ENCODE measurements at places on chromosomes 6 and 20. TPM values are rescaled to one million over a fixed set of nuclear protein-coding genes. Genes with fewer than 3 reads are reported as not detected.

The DDO gene
- polyA plus RNA-seq: 6.4 TPM

The CGA gene
- not detected for polyA plus RNA-seq

The GGT7 gene
- 3.7 TPM for polyA plus RNA-seq

The TCF21 gene
- polyA plus RNA-seq: 1.0 TPM

The PDE10A gene
- 0.20 TPM for polyA plus RNA-seq

The NRSN2 gene
- 6.0 TPM for polyA plus RNA-seq

The REM1 gene
- 0.24 TPM for polyA plus RNA-seq

The SPACA1 gene
- not detected for polyA plus RNA-seq

The F13A1 gene
- polyA plus RNA-seq: 5.3 TPM

- DNase-seq: no peak
- H3K4me1 ChIP-seq: peaks cover 12% of the 10 kb centered on the region
- H3K4me3 ChIP-seq: no peak overlapping the region
- no peaks in the 10 kb centered on the region for H3K27me3 ChIP-seq
- peak overlapping the region; percentile 64 for H3K27ac ChIP-seq
These were observed 178.8 kb upstream of the AFDN start for GRCh38 chr6:167647737-167648470.

DNA sequence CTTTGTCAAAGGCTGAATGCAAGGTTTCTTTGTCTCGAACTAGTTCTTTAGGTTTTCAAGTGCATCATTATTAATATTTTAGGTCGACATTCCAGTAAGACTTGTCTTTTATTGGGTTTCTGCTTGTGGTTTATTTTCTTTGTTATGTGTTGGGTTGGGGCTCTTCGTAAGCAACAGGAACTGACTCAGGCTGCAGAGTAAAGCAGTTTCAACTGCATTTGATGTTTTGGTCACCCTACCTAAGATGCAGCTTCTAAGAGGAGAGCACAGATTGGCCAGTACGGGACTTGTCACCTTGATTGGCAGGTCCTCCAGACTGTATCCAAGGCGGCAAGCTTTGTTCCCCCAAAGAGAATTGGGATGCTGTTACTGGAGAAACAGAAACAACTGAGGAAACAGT is 149.5 kb upstream of the SULF2 start:
- DNase-seq: no peak
- H3K4me3 ChIP-seq: no peak overlapping the region
- H3K36me3 ChIP-seq: no peaks in the 10 kb centered on the region
- H3K4me1 ChIP-seq: no peaks in the 10 kb centered on the region
- peaks cover 3% of the 10 kb centered on the region for H3K27me3 ChIP-seq
- no peak overlapping the region for H3K27ac ChIP-seq

DNA sequence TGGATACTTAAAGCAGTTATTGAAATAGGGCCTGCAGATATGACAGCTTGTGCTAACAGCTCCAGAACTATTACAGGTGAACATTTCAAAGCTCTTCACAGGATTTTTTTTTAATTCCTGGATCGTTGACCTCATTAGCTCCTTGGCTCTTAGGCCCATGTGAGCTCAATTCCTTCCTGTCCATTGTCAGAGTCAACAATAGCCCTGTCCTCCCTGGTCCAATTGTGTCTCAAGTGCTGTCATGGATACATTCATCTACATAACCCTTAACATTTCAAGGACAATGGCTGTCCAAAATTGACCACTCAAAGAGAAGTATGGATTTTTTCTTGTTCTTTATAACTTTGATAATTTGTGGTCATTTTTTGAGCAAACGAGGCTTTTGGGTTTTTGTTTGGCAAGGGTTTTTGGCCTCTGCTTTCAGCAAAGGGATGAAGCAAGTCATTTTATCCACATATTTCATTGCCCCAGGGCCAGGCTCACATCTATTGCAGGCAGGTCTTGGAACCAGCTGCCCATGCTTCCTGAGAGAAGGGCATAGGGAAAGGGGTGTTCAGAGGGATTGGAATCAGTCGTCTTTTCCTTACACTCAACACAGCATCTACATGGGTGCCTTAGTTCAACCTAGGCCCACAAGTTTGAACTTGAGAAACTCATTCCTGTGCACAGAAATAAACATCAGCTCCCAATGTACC is 282.1 kb downstream of the TPBG start:
- DNase-seq: no peak
- no peak overlapping the region for H3K4me3 ChIP-seq
- H3K27ac ChIP-seq: no peak overlapping the region
- no peaks in the 10 kb centered on the region for H3K36me3 ChIP-seq
- H3K4me1 ChIP-seq: no peaks in the 10 kb centered on the region

- H3K36me3 ChIP-seq: no peaks in the 10 kb centered on the region
- no peak overlapping the region for H3K27ac ChIP-seq
- H3K4me1 ChIP-seq: no peaks in the 10 kb centered on the region
- no peaks in the 10 kb centered on the region for H3K27me3 ChIP-seq
- no peak for DNase-seq
These were observed 378.7 kb upstream of the HSF2 start for GRCh38 chr6:122020588-122021264.

GRCh38 chr20:31816221-31816620 is 2.9 kb upstream of the MYLK2 start:
- H3K4me3 ChIP-seq: no peak overlapping the region
- H3K27me3 ChIP-seq: no peaks in the 10 kb centered on the region
- H3K4me1 ChIP-seq: no peaks in the 10 kb centered on the region

DNA sequence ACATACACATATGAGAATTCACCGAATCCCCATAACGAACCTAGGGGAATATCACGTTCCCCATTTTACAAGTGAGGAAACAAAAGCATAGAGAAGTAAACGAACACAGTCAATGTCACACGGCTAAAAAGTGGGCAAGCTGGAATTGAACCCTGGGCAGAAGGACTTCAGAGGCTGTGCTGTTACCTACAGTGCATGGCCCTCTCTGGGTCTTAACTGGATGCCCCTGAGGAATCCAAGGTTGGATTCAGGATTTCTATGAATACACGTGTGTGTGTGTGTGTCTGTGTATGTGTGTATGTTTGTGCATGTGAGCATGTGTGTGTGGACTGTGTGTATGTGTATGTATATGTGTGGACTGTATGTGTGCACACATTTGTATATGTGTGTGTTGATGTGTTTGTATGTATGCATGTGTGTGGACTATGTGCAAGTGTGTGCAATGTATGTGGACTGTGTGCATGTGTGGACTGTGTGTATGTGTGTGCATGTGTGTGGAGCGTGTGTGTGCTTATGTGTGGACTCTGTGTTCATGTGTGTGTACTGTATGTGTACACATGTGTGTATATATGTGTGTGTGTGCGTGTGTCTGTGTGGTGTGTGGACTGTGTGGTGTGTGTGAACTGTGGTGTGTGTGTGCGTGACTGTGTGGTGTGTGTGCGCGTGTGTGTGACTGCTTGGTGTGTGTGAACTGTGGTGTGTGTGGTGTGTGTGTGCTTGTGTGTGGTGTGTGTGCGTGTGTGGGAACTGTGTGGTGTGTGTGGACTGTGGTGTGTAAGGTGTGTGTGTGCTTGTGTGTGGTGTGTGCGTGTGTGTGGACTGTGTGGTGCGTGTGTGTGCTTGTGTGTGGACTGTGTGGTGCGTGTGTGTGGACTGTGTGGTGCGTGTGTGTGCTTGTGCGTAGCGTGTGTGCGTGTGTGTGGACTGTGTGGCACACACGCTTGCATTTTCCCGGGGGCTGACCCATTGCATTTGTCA is 49.0 kb downstream of the HNF4A start:
- peaks cover 16% of the 10 kb centered on the region for H3K36me3 ChIP-seq
- no peaks in the 10 kb centered on the region for H3K27me3 ChIP-seq
- peak overlapping the region; percentile 99 for H3K4me3 ChIP-seq
- H3K4me1 ChIP-seq: peaks cover 76% of the 10 kb centered on the region
- no peak for DNase-seq
- H3K27ac ChIP-seq: peak overlapping the region; percentile 95

DNA sequence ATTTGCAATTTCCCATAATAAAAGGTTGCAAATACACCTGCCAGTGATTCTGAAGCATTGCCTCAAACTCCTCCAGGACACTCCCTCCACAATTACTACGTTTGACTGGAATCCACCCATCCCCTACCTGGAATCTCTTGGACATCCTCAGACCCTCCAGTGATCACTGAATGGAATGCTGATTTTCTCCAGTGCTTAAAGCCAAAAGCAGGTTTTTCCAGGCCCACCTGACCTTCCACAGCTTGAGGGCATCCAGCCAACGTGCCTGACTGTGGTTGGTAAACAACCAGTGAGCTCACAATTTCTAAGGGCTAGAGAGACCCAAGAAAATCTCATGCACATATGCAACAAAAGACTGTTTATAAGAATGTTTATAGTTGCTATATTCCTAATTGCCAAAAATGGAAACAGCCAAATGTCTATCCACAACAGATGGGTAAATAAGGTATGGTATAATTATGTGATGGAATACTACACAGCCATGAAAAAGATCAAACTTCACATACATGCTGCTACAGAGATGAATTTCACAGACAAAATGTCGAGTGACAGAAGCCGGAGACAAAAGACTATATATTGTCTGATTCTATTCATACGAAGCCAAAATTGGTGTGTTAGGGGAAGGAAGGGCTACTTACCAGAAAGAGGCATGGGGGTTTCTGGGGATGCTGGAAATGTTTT is 147.1 kb upstream of the RREB1 start:
- peaks cover 10% of the 10 kb centered on the region for H3K4me1 ChIP-seq
- no peaks in the 10 kb centered on the region for H3K27me3 ChIP-seq
- H3K27ac ChIP-seq: no peak overlapping the region
- DNase-seq: no peak
- H3K36me3 ChIP-seq: no peaks in the 10 kb centered on the region
- H3K4me3 ChIP-seq: no peak overlapping the region

GRCh38 chr6:75748743-75749538 is at the start of gene MYO6:
Gene MYO6 (plus strand): TSS chr6:75749239. CDS start chr6:75817548, 68,309 bp downstream.
- peak within 1 kb of the TSS; percentile 97 for H3K4me3 ChIP-seq
- no peaks in the 10 kb centered on the region for H3K27me3 ChIP-seq
- peak; percentile 61 for DNase-seq

DNA sequence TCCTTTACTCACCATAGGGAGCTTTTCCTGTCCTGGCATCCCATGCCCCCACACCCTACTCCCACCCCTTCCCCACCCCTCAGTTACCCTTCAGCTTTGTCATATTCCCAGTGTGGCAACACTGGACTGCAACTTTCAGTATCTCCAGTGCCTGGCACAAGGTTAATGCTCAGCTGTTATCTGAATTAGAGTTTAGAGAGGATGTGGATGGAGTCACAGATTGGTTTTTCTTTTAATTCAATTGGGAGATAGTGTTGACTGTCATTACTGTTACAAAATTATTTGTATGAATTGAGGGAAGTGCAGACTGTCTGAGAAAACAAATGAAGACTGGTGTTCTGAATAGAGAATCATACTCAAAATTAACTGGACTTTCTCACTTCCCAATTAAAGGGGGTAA is 89.9 kb downstream of the TULP4 start:
- H3K27me3 ChIP-seq: no peaks in the 10 kb centered on the region
- H3K4me1 ChIP-seq: no peaks in the 10 kb centered on the region
- no peaks in the 10 kb centered on the region for H3K36me3 ChIP-seq
- H3K27ac ChIP-seq: no peak overlapping the region
- DNase-seq: no peak

- no peak for DNase-seq
- H3K27me3 ChIP-seq: no peaks in the 10 kb centered on the region
- no peak overlapping the region for H3K27ac ChIP-seq
- H3K36me3 ChIP-seq: no peaks in the 10 kb centered on the region
- H3K4me3 ChIP-seq: no peak overlapping the region
- peaks cover 6% of the 10 kb centered on the region for H3K4me1 ChIP-seq
These were observed 23.3 kb upstream of the BMP2 start for GRCh38 chr20:6744180-6744579.

DNA sequence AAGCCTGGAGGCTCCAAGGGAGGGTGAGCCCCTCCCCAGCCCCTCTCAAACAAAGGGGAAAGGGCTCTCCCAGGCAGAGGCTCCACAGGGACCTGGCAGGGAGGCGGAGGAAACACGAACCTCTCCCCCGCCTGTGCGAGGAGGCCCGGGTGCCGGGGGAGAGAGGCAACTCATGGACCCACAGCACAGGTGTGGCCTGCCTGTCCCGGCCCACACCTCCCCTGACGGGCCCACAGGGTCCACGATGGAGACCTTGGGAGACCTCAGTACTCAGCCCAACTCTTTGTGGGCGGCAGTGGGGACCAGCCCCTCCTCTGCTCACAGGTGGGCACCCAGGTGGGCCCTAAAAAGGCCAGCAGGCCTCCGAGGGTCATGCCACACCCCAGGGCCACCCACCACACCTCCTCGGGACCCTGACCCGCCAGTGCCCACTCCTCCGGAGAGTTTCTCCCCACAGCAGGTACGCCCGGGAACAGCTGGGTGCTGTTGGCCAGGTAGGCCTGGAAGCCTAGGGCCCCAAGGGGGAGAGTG is 12.2 kb downstream of the LAMA5 start:
- H3K27ac ChIP-seq: peak overlapping the region; percentile 86
- no peaks in the 10 kb centered on the region for H3K27me3 ChIP-seq
- peaks cover 56% of the 10 kb centered on the region for H3K4me1 ChIP-seq
- H3K36me3 ChIP-seq: peaks cover 3% of the 10 kb centered on the region

DNA sequence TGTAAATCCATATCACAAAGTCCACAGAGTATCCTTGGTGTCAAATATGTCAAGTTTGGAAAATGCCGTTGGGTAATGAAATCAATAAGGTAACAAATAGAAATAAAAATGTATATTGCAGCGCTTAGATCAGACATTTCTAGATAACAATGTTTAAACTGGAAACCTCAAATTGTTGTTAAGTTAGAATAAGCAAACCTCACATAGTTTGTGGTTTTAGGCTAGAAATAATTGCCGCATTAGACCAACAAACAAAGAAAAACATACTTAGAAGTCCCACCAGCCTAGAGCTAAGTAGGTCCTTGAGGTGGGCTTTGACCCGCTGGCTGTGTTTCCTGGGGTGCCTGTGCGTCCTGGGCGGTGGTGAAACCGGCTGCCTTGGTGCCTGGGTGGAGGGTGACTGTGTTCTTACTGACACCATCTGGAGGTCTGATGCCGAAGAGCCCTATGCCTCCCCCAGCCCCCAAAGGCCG is 71.4 kb downstream of the DACT2 start:
- H3K27me3 ChIP-seq: no peaks in the 10 kb centered on the region
- H3K4me1 ChIP-seq: peaks cover 5% of the 10 kb centered on the region
- H3K27ac ChIP-seq: no peak overlapping the region
- DNase-seq: no peak
- no peak overlapping the region for H3K4me3 ChIP-seq

Data from liver (tissue), 10 donors.